Activated CD4-positive, alpha-beta memory T cell treated with anti-CD3 and anti-CD28 coated beads for 36 hours (primary cell): ENCODE measurements at places on chromosomes 3 and 15.

GRCh38 chr15:27869697-27870281 lies 229.3 kb downstream of the OCA2 start:
- H3K36me3 ChIP-seq = no peaks in the 10 kb centered on the region
- H3K4me3 ChIP-seq = no peak overlapping the region
- no peaks in the 10 kb centered on the region for H3K4me1 ChIP-seq

DNA sequence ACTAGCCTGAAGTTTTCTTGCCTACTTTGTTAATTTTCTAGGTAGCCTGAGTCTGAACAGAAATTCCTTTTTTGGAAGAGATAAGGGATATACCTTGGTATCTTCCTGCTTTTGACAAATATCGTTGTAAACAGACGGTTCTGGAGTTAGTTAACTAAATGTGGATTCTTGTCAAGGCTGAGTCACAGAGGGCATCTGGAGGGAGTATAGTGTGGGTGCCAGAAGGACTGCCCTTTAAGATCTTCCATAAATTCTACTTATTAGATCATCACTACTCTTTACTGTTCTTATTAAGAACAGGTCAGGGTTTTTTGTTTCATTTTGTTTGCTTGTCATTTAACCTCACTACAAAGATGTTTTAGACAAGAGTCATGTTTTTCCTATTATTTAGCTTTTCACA lies 125.3 kb upstream of the SKOR1 start:
- H3K27me3 ChIP-seq = no peaks in the 10 kb centered on the region
- no peaks in the 10 kb centered on the region for H3K4me1 ChIP-seq
- H3K27ac ChIP-seq = no peak overlapping the region
- no peak overlapping the region for H3K4me3 ChIP-seq
- DNase-seq = no peak

DNA sequence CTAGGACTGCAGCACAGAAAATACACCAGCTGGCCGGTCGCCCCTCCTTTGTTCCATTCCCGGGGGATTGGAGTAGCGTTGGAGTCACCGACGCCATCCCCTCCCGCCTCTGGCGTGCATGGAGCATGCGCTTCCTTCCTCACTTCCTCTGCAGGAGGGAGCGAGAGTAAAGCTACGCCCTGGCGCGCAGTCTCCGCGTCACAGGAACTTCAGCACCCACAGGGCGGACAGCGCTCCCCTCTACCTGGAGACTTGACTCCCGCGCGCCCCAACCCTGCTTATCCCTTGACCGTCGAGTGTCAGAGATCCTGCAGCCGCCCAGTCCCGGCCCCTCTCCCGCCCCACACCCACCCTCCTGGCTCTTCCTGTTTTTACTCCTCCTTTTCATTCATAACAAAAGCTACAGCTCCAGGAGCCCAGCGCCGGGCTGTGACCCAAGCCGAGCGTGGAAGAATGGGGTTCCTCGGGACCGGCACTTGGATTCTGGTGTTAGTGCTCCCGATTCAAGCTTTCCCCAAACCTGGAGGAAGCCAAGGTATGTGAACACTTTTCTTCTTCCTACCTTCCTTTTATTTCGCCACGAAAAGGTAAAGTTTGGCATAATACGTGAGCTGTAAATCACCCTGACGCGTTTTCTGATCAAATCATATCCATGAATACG lies at the start of gene SCG3:
Gene SCG3, plus strand, starts transcription at position 201 of the 661 bp plus-strand sequence. Its CDS starts 253 bp downstream, at position 454.
- peak; percentile 78 for DNase-seq
- no peak within 1 kb of the TSS for H3K4me3 ChIP-seq
- H3K4me1 ChIP-seq = peaks cover 5% of the 10 kb centered on the region
- peaks cover 32% of the 10 kb centered on the region for H3K27me3 ChIP-seq

DNA sequence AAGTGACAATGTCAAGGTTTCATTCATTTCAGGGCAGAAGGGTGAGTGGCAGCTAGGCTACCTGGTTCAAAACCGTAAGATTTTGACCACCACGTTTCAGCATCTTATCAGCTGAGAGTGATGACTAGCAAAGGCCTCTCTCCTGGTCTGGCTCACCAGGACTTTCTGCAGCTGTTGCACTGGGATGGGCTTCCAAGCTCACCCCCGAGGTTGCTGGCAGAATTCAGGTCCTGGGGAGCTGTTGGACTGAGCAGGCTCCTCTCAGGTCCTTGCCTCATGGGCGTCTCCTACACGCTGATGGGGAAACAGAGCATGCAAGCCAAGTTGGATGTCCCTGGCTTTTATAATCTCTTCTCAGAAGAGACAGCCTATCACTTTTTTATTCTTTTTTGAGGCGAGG lies 88.8 kb upstream of the RNU6-1 start:
- no peaks in the 10 kb centered on the region for H3K4me1 ChIP-seq
- H3K27ac ChIP-seq = no peak overlapping the region
- H3K36me3 ChIP-seq = no peaks in the 10 kb centered on the region

- peak overlapping the region; percentile 66 for H3K27ac ChIP-seq
- peak overlapping the region; percentile 78 for H3K4me3 ChIP-seq
- DNase-seq = no peak
- peaks cover 27% of the 10 kb centered on the region for H3K4me1 ChIP-seq
- peaks cover 24% of the 10 kb centered on the region for H3K36me3 ChIP-seq
- no peaks in the 10 kb centered on the region for H3K27me3 ChIP-seq
These were observed 467 bp downstream of the NCKIPSD start for GRCh38 chr3:48685293-48685602.

GRCh38 chr15:62665449-62665848 lies 377.1 kb upstream of the TPM1 start:
- no peak overlapping the region for H3K27ac ChIP-seq
- H3K36me3 ChIP-seq = no peaks in the 10 kb centered on the region
- DNase-seq = no peak
- H3K4me1 ChIP-seq = no peaks in the 10 kb centered on the region
- peaks cover 2% of the 10 kb centered on the region for H3K27me3 ChIP-seq
- no peak overlapping the region for H3K4me3 ChIP-seq

DNA sequence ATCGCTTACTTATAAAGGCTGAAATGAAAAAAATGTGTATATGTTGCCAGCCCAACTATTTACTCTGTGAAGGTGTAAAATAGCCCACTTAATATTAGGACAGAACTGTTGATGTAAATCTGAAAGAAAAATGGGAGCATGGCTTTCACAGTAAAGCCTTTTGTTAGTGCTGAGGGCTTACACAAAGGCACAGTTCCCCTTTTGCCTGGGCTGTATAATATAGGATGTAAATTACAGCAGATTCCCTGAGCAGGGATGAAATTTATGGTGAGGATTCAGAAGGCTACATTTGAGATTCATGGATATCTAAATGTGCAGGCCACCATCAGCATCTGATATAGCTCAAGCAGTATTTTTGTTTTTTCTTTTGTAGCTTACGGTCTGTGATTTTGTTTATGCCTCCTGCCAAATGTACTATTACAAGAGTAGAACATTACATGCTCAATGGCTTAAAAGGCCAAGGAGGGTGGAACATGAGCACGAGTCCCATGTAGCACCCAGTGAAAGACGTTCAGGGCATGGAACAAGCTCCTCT lies 109.1 kb upstream of the ATP10A start:
- H3K27me3 ChIP-seq = peaks cover 10% of the 10 kb centered on the region
- H3K4me3 ChIP-seq = no peak overlapping the region
- no peak overlapping the region for H3K27ac ChIP-seq
- DNase-seq = no peak

DNA sequence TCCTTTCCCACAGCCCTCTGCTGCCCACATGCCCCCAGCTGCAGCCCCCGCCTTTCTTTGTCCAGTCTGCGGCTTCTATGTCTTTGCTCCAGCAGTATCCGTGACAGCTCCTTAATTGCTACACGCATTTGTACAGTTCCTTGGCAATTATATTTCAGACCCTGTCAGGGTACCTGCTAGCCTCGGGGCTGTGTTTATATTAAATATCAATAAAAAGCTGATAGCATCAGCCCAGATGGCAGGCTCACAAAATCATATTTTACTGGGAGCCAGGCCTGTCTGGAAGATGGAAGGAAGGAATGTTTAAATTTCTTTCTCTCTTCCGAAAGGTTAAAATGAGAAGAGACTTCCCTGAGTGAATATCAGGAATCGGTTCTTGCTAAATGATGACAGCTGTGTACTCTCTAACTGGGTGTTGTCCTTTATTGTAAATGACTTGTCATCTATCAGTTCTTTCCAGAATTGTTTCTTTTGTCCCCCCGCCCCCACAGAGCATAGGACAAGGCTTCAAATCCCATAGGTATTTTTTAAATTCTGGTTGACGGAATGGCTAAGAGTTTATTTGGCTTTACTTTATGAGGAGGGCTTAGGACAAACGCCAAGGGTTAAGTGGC lies 378.1 kb downstream of the LRTM1 start:
- no peaks in the 10 kb centered on the region for H3K4me1 ChIP-seq
- H3K36me3 ChIP-seq = no peaks in the 10 kb centered on the region
- H3K27ac ChIP-seq = no peak overlapping the region
- no peak for DNase-seq
- H3K27me3 ChIP-seq = no peaks in the 10 kb centered on the region

DNA sequence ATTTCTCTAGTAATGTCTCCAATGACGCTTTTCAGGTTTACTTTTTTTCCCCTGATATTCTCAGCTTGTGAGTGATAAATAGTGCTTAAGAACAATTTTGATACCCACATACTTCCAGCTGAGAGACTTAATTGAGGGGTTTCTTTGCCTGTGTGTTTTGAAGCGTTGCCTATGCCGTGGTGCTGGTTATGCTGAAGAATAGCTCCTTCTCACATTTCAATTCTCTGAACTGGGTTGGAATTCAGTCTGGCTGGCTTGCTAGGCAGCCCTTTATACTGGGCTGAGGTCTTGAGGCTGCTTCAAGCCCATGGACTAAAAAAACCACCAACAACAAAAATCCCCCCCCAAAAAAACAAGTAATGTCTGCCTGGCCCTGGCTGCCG lies 87.4 kb downstream of the CHST2 start:
- H3K27me3 ChIP-seq = no peaks in the 10 kb centered on the region
- H3K4me1 ChIP-seq = no peaks in the 10 kb centered on the region
- H3K36me3 ChIP-seq = no peaks in the 10 kb centered on the region
- H3K27ac ChIP-seq = no peak overlapping the region
- no peak overlapping the region for H3K4me3 ChIP-seq
- no peak for DNase-seq

DNA sequence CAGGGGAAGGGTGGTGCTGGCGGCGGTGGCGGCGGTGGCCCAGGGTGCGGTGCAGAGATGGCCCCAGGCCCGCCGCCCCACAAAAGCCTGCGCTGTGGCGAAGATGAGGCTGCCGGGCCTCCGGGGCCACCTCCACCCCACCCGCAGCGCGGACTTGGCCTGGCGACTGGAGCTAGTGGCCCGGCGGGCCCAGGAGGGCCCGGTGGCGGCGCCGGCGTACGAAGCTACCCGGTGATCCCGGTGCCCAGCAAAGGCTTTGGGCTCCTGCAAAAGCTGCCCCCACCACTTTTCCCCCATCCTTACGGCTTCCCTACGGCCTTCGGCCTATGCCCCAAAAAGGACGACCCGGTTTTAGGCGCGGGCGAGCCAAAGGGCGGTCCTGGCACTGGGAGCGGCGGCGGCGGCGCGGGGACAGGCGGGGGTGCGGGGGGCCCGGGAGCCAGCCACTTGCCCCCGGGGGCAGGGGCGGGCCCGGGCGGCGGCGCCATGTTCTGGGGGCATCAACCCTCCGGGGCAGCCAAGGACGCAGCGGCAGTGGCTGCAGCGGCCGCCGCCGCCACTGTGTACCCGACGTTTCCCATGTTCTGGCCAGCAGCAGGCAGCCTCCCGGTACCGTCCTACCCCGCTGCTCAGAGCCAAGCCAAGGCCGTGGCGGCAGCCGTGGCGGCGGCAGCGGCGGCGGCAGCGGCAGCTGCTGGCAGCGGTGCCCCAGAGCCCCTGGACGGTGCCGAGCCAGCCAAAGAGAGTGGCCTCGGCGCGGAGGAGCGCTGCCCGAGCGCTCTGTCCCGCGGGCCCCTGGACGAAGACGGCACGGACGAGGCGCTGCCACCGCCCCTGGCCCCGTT lies 1.6 kb downstream of the SKOR1 start:
- peaks cover 2% of the 10 kb centered on the region for H3K36me3 ChIP-seq
- no peak overlapping the region for H3K4me3 ChIP-seq
- H3K27me3 ChIP-seq = peaks cover 70% of the 10 kb centered on the region
- no peak for DNase-seq
- H3K27ac ChIP-seq = no peak overlapping the region

DNA sequence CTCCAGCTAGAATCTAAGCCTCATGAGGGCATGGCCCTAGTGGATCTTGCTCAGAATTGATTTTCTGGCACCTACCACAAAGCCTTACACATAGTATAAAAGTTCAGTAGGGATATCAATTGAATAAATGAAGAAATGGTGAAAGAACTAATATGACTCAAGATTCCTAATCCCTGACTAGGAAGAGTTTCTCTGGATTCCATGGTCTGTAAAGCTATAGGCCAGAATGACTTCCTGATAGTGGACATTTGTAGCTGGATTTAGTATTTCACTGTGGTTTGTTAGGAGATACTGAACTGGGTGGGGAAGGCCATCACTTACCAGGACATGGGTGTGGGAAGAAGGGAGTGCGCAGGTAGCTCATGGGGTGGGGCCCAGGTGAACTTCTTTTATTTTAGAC lies 168.9 kb downstream of the RAP2B start:
- no peak overlapping the region for H3K27ac ChIP-seq
- no peak overlapping the region for H3K4me3 ChIP-seq
- H3K36me3 ChIP-seq = no peaks in the 10 kb centered on the region
- DNase-seq = no peak

GRCh38 chr3:102360183-102360860 lies 74.5 kb upstream of the ZPLD1 start:
- DNase-seq = no peak
- H3K4me3 ChIP-seq = no peak overlapping the region
- H3K27me3 ChIP-seq = no peaks in the 10 kb centered on the region
- H3K4me1 ChIP-seq = no peaks in the 10 kb centered on the region

- H3K27me3 ChIP-seq = no peaks in the 10 kb centered on the region
- no peak overlapping the region for H3K4me3 ChIP-seq
- H3K36me3 ChIP-seq = peaks cover 24% of the 10 kb centered on the region
- no peaks in the 10 kb centered on the region for H3K4me1 ChIP-seq
- no peak overlapping the region for H3K27ac ChIP-seq
These were observed 68.5 kb downstream of the VPS8 start for GRCh38 chr3:184880276-184881019.

DNA sequence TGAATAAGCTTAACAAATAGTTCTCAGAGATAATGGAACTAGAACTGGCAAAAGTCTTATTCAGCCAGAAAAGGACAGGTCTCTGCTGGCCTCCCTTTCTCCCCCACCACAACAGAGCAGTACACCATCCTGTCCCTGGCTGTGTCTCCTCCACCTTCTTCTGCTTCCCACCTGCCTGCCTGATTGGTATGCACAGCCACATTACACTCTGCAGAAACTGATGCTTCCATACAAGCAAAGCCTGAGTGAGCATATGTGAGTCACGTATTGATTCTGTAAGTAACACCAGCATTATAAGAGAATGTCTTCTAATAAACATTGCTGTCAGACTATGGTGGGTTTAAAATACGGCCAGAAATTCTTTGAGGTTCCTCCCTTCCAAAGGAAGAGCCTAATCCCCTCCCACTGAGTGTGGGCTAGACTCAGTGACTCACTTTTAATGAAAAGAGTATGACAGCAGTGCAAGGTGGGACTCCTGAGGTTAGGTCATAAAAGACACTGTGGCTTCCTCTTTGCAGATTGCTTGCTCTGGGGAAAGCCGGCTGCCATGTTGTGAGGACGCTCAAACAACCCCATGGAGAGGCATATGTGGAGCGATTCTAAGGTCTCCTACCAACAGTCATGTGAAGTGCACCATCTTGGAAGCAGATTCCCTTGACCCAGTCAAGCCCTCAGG lies 44.4 kb downstream of the ANXA2 start:
- peaks cover 4% of the 10 kb centered on the region for H3K4me1 ChIP-seq
- no peak overlapping the region for H3K27ac ChIP-seq
- H3K27me3 ChIP-seq = no peaks in the 10 kb centered on the region
- no peak overlapping the region for H3K4me3 ChIP-seq

GRCh38 chr15:101266034-101266433 lies 11.3 kb downstream of the SELENOS start:
- peaks cover 4% of the 10 kb centered on the region for H3K4me1 ChIP-seq
- no peak overlapping the region for H3K4me3 ChIP-seq
- no peak overlapping the region for H3K27ac ChIP-seq
- H3K36me3 ChIP-seq = peaks cover 13% of the 10 kb centered on the region
- no peak for DNase-seq
